ENCODE measurements at places on chromosomes 7 and 10.

GRCh38 chr10:90912854-90913479 is 7.9 kb downstream of the ANKRD1 start:
- DNase-seq: no peak

DNA sequence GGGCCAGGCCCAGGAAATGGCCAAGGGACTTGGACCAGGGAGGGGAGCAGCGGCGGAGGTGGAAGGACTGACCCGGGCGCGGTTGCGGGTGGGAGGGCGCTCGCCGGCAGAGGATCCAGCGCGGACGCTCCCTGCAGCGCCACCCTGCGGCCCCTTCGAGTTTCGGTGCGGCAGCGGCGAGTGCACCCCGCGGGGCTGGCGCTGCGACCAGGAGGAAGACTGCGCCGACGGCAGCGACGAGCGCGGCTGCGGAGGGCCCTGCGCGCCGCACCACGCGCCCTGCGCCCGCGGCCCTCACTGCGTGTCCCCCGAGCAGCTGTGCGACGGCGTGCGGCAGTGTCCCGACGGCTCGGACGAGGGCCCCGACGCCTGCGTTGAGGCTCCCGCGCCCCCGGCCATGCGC is 16.8 kb upstream of the ZNF467 start:
- DNase-seq: no peak

DNA sequence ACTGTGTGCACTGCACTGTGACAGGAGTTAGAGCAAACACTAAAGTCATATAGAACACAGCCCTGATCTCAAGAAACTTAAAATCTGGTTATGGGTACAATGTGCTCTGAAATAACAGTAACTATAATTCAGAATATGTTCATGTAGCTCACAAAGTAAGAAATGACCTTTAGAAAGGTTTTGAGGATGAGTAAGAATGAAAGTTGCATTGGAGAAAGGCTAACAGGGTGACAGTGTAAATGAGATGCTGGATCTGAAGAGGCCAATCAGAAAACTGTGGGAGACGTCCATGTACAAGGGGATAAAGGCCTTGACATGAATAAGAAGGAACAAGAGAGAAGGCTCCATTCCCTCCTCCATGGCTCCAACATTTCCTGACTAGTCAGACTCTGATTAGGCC is 124.7 kb downstream of the GRM3 start:
- no peak for DNase-seq

- no peak for DNase-seq
These were observed 89.3 kb upstream of the ARID5B start for GRCh38 chr10:61812052-61812721.

GRCh38 chr7:27128776-27129728 is 1.5 kb downstream of the HOXA4 start:
- DNase-seq: no peak

DNA sequence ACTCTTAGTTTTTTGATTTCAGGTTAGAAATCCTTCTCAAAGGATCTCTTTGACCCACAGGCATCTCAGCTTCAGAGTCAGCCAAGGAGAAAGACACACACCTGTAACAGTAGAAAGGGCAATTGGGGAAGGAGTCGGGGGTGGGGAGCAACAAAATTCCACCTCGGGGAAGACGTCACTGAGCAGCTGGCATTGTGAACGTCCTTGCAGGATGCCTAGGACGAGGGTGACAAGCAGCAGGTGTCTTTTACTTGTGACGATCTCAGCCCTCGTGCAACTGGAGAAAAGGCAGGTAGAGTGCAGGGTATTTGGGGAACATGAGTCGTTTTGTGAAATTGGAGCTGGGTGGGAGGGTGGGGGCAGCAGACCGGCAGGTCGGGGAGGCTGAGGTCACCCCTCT is 627.0 kb downstream of the ACTR3B start:
- no peak for DNase-seq

DNA sequence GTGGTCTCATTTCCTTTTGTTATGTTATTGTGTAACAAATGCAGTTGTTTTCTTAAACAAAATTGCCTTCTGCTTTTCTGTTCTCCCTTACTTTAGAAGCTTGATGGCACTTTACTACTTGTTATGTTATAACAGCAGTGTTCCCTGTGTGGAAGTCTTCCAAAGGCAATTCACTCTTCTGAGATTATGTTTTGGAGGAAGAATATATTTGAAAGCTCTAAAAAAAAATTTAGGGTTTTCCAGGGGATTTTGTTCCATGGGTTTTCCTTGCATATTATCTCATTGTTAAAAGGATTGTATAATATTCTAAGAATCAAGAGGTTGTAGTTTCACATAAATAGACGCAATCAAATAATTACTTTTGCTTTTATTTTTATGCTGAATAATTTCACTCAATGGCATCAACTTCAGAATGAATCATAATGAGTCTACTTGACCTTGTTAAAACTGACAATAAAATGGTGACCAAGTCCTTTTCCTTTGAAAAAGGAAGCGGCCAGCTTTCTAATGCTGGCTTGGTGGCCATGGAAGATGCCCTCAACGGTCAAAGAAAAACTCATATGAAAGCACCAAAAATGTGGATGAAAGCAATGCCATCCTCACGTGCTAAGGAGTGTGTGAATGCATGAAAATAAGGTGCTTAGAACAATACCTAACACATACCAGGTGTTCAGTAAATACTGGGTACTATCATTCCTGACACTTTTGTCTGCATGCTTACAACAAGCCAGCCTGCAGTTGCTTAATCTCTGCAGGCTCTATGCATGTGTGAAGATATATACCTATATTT is 92.4 kb upstream of the KLF6 start:
- DNase-seq: peak; percentile 64

DNA sequence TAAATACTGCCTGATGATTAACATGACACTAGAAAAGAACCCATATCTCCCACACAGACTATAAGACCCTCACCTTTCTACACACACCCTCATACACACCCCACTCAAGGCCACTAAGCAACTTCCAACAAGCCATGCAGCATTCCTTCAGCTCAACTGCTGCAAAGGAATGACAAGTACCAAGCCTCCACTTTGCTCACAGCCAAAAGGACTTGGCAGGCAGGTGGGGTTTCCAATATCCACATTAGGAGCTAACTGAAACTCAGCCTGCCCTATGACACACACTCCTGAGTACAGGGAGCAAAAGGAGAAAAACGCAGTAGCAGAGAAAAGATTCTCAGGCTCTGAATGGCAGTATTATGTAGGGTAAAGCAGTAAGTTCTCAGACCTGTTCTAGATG is 13.4 kb downstream of the USP54 start:
- DNase-seq: peak; percentile 81

DNA sequence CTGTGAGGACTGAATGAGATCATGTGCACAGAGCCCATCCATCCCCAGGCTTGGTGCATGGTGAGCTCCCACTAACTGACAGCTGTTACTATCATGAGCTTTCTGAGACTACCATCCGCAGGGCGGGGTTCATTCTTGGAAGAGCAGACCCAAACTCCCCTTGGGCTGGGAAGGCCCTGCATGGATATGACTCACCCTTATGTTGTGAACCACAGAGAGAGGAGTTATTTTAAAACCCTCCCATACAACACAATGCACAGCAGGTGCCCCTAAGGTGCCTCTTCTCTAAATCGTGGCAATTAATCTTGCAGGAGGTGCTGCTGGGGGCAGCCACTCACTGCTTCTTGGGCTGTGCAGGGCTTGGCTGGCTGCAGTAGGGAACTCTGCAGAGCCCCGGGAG is 219.1 kb downstream of the GFRA1 start:
- DNase-seq: peak; percentile 5

DNA sequence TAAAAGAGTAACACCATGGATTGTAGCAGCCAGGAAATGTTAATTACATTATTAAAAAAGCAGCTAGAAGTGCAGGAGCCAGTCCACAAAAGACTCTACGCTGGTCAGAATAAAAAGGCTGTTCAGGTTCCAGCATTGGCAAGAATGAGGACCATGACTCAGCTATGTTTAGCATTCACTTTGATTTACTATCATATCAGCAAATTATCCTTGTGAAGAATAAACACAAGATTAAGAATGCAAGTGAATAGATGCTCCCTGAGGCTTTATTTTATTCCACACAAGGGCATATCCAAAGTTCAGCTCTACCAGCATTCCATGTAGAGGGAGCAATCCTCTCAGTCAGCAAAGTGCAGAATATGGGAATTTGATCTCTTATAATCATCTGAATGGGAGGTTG is 13.6 kb downstream of the DGKB start:
- DNase-seq: no peak

DNA sequence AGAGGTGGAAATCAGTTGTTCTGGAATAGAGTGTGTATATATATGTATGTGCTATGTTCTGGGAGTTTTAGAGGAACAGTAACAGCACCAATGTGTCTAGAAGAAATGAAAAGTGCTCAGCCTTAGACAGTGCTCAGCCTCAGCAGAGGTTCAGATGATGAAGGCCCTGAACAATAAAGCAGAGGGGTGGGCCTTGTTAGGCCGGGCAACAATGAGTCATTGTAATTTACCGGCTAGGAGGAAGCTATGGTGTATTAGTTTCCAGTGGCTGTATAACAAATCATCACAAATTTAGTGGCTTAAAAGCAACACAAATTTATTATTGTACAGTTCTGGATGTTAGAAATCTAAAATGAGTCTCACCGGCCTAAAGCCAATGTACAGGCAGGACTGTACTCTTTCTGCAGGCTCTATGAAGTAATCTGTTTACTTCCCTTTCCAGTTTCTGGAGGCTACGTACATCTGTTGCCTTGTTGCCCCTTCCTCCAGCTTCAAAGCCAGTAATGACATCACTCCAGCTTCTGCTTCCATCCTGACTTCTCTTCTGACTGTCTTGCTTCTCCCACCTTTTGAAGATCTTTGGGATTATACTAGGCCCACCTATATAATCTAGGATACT is 84.6 kb downstream of the CH25H start:
- DNase-seq: peak; percentile 38
